Left lung (tissue), 14 donors: ENCODE measurements at places on chromosomes 6 and 20.

GRCh38 chr6:159125014-159125609 lies 44.1 kb upstream of the FNDC1 start:
- DNase-seq = no peak

DNA sequence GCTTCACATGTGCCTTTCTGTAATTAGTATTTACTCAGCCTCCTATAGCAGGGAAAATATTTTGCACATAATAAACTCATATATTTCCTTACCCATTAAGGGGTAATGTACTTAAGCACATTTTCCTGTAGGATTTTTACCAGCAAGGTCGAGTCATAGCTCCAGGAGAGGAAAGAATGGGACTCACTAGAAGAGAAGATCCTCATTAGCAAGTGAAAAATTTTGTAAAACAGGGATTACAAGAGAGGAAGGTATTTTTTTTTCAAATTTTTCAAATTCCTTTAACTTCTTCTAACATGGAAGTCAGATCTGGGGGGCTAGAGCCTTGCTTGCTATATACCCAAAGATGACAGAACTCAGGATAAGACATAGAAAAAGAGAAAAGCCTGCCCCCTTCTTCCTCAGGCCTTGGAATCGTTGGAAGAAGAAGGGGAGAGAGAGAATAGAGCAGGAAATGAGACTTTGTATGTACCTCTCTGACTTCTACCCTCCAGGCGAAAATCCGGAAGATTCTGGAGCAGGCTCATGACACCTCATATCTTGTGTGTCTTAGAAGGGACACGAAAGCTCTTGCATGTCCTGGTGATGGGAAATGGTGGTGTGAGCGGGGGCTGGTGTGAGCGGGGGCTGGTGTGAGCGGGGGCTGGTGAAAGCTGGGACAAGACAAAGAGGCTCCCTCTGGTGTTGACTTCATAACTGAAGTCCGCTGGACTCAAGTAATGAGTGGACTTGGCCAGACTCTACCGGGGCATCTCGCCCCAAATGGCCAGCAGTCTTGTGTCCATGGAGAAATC lies 256.9 kb upstream of the PLCB4 start:
- DNase-seq = no peak

GRCh38 chr6:15689586-15690482 lies 27.0 kb upstream of the DTNBP1 start:
- no peak for DNase-seq

DNA sequence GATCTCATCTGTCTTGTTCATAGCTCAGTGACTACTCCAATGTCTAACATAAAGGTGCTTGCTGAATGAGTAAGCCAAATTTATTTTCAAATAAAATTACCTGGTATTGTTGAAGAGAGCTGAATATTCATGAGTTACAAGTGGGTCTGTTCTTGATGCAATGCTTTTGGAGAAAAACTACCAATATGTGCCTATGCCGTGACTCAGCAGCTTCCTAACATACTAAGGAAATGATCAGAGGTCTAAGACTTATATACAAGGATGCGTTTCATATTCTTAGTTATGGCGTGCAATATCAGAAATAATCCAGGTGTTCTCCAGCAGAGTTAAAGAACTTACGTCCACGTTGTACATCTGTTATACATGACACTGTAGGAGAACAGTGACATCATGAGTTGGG lies 5.1 kb downstream of the FAM120B start:
- DNase-seq = no peak

DNA sequence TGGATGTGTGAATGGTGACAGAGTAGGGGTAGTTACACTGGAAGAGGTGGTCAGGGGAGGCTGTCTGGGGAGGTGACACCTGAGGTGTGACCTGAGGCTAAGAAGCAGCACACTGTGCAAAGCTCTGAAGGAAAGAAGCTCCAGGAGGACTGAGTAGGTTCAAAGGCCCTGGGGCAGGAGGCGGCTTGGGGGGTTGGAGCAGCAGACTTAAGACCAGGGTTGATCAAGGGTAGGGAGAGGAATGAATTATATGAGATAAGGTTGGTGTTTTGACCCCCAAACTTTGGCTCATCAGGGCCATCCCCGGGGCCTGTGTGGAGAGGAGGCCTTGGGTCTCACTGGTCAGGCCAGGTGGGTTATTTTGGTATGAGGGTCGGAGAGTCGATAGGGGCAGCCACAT lies 166.1 kb downstream of the GRM4 start:
- no peak for DNase-seq
